ENCODE measurements at places on chromosomes 3 and 15.

DNA sequence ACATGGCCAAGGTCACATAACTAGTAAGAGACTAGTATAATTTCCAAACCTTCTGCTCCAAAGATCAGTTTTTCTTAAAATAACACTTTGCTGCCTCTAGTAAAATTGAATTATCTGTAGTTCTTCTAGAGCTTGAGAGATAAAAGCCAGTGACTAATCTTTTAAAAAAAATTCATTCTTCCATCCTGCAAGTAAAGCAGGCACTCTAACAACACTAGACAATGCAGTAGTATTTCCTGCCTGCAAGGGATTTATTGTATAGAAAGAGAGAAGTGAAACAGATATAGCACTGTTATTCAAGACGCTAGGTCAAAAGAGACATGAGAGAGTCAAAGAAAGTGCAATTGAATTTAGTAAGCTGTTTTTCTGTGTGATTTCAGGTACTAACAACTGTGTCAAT, 159.5 kb upstream of the TBC1D5 start:
- no peak for DNase-seq

DNA sequence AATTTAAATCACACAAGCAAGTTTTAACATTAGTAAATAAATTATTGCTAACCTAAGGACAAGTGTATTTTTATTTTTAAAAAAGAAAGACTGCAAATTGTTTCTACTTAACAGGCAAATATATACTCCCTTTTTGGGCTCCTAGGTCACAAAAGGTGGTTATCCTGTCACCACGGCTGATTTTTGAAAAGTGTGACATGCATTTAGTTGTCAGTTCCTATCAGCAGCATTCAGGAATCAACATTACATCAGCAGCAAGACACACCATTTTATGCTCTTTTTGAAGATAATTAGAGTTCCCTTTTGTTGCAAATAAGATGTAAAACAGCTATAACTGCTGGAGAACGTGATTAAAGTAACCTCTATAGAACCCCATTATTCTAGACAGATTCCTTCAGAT, 357.5 kb upstream of the TMCO5A start:
- DNase-seq: no peak

GRCh38 chr15:43702174-43702573, 8.5 kb downstream of the CKMT1A start:
- DNase-seq: no peak

DNA sequence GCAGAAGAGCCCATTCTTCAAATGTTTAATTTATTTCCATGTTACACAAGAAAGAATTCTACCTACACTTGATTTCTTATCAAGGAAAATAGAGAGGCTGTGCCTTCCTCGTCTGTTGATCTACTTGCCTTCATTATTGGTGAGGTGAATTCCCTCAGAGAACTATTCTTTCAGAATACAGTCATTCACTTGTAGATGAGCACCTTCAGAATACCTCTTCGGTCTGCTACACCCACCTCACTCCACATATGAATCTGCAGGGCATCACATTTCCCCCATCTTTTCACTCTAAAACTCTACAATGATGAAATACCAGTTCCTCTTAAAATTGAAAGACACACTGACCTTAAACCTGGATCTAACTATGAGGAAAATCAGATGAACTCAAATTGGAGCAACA, 43.0 kb downstream of the TAFA4 start:
- no peak for DNase-seq

DNA sequence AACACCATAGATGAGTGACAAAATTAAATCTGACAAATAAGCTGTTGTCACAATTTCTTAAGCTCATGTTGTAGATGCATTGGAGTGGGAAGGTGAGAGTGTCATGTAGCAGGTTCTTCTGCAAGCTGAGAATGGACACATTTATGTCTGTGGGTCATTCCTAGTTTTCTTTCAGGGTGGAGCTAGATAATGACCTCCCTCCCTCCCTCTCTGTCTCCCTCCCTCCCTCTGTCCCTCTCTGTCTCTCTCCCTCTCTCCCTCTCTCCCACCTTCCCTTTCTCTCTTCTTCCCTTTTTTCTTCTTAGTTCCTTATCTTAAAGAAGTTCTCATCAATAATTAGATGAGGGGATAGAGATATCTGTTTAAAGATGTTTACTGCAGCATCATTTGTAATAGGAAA, 36.0 kb downstream of the PXYLP1 start:
- DNase-seq: no peak

DNA sequence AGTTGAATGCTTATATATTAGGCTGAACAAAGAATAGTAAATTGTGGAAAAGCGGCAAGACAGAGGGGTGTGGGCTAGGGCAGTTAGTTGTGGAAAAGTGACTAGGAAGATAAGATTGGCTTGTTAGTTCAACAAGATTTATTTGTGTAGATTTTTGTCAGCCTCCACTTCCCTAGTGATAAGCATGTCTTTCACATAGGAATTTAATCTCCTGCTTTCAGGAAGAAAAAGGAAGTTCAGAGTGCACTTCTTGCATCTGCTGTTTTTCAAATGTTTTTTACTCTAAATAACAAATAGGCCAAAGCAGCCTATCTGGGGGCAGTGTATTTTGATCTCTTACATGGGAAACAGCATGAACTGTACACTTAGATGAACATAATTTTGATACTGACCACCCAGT, 919.9 kb downstream of the NAALADL2 start:
- DNase-seq: no peak

DNA sequence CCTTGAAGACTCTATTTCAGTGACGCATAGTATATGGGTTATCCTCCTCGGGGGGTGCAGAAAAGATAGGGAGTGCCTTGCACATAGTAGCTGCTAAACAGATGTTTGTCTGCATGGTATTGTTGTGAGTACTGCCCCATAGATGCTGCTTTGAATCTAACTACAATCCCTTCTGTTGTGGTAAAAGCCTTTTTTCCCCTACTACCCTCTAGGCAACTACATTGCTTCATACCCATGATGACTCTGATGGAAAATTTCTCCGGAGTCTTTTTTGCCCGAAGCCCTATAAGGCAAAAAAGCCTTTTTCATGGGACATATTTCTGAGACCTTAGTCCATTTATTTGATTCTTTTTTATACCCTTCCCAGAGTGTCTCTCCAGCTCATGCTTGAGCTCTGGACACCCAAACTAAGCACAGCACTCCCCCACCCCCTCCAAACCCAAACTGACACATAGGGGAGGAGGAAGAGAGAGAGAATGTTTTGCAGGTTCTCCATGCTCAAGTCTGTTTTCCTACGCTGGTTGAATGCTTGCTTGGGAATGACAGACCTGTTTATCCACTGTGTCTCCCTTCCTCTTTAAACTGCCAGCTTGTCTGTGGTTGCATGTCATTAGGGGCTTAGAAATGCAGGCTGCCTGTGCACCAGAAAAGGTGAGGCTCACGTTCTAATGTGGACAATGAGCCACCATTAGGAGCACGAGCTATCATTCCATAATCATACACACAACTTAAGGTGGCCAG, 52.9 kb downstream of the LRTM1 start:
- DNase-seq: no peak

GRCh38 chr3:105944721-105945120, 75.9 kb upstream of the CBLB start:
- no peak for DNase-seq

DNA sequence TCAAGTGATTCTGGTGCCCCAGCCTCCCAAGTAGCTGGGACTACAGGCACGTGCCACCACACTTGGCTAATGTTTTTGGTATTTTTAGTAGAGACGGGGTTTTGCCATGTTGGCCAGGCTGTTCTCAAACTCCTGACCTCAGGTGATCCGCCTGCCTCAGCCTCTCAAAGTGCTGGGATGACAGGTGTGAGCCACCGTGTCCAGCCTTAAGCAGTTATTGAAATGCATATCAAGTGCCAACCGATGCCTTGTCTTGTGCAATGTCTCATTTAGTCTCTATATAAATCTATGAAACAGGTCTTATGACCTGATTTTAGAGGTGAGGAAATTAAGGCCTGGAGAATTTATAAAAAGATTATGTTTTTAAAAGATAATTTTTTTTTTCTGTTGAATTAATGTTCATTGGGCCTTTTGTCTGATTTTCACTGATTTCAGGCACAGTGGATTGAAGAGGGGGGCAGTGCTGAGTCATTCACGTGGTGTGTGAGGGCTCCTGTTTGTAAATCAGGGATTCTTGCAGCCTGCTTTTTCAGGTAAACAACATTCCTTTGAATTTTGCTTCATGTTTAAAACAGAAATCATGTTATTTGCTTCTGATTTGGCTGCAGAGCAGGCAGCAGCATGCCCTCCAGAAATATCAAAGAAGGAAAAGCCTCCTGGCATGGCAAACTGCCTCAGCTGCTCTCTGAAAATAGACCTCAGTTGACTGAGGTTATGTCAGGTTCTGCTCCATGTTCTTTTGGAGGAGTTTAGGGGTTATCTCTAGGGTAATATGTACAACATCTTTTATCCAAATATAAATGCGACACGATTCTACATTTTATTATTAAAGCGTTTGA, 407.0 kb upstream of the RGMA start:
- DNase-seq: no peak

DNA sequence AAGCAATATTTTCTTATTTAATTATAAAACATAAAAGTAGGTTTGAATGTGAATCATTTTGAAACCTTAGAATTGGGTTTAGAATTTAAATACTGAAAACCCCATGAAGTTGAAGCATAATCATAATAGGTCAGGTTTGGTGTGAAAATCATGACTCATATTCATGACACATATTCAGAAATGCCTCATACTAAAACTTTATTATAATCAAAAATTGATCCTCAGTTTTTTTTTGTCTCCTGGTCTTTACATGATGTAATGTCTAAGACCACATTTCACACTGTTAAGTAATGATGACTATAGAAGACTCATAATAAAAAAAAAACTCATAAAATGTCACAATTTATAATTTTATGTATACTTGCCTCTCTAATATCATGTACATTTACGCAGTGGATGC, 190.4 kb downstream of the FOXP1 start:
- no peak for DNase-seq

DNA sequence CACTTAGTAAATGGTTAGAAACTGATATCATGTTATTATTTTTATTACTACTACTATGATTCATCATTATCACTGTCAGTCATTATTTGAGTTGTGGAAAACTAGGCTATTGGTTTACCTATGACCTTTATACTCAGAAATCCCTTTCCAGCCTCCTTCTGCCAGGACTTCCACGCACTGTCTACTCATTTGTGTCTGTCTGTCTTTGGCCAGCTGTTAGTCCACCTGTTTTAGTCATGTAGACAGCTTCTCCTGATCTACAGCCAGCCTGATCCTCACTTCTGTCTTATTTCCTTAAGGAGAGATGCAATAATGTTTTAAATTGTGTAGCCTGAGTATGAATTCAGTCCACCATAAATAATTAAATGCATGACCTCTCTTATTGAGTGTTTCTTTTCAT, 162.8 kb downstream of the EPHA3 start:
- no peak for DNase-seq

DNA sequence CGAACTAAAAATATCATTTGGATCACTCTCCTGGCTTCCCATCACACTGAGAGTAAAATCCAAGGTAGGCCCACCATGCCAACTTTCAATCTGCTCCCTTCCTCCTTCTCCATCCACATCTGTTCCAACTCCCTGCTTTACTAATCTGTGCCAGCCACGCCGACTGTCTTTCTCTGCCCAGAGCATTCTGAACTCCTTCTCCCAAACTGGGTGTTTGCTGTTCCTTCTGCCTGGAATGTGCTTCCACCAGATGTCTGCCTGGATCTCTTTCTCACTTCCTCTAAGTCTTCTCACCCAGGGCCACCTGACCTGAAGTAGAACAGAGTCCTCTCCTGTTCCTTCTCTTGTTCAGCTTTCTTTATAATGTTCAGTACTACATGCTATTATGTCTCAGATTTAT, 5.6 kb upstream of the ARL8B start:
- no peak for DNase-seq

DNA sequence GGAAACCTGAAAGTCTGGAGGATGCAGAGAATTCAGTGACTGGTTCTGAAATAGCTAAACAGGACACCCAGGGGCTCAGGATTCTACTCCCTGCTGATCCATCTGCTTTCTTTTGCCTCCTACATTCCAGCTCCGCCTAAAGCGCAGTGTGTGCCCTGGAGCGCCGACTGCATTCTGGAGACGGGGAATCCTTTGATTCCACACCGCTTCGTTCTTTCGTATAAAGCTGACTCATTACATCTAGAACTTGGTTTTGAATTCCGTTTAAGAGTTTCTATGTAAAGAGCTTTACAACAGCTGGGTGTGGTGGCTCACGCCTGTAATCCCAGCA, 61.8 kb downstream of the SENP2 start:
- no peak for DNase-seq

GRCh38 chr15:63500265-63501250, 3.8 kb upstream of the USP3 start:
- DNase-seq: no peak

GRCh38 chr3:50436114-50436674, 67.2 kb downstream of the CACNA2D2 start:
- peak; percentile 60 for DNase-seq

- no peak for DNase-seq
Measured at GRCh38 chr15:100566850-100567628, 34.9 kb downstream of the LINS1 start.

GRCh38 chr3:69715204-69715603, 24.1 kb upstream of the MITF start:
- no peak for DNase-seq

DNA sequence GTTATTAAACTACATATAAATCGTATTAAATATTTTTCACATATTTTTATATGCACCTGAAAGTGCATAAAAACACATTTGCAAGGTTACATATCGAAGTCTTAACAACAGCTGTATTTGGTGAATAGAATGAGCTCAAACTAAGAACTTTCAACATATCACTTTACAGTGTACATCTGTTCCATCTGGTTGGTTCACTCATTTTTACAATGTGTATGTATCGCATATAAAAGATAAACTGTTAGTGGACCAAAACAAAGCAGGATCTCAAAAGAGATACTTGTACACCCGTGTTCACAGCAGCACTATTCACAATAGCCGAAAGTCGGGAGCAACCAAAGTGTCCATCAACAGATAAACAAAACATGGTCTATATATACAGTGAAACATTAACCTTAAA, 55.8 kb downstream of the TBL1XR1 start:
- DNase-seq: no peak

- DNase-seq: no peak
Measured at GRCh38 chr3:129435367-129435766, 4.4 kb downstream of the MBD4 start.

DNA sequence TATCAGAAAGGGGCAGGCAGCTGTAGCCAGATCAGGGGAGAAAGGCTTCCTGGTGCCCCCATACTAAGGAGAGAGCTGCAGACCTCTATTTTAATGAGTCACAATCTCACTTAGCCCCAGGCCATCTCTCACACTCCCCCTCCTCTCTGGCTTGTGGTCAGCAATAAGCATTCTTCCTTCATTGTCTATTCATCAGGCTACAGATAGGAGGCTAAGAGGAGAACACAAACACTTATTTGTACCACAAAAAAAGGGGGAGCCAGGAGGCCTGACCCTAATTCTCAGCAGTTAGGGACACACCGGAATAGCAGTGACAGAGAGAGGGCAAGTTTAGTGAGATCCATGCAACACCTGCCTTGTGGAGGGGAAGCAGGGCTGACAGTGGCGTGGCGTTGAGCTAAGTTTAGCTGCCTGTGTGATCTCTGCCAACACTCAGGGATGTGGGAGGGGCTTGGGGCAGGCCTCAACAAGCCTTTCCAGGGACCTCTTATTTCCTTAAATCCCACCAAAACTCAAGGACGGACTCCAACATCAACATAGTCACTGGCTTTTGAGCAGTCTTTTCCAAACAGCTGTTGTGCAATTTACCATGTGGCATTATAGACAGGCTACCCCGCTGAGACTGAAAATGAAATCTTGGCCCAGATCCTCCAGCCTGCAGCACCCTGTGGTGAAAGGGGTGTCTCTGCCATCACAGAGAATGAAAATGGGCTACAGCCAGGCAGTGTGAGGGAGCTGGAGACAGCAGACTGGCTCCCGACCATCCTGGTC, 191.9 kb upstream of the TSC22D2 start:
- DNase-seq: peak; percentile 78

Data from right hindlimb (tissue), 1 donor.